ENCODE measurements at places on chromosomes 11 and 22.

DNA sequence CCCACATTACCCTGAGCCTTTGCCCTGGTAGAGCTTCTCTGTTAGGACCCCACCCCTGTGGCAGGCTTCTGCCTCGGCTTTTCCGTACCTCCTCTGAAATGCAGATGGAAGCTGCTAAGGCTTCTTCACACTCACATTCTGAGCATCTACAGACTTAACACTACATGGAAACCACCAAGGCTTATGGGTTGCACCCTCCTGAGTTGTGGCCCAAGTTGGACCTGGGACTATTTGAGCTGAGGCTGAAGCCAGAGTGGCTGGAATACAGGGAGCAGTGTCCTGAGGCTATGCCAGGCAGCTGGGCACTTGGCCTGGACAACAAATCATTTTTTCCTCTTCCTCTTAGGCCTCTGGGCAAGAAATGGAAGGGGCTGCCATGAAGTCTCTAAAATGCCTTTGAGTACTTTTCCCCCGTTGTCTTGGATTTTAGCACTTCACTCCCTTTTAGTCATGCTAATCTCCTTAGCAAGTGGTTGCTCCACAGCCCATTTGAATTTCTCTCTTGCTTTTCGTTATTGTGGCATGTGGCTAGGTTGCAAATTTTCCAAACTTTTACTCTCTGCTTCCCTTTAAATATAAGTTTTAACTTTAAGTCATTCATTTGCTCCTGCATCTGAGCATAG is 114.8 kb upstream of the FIBIN start:
- no peak for DNase-seq

- DNase-seq = no peak
Observed at GRCh38 chr22:35134637-35135036, 68.7 kb downstream of the ISX start.

GRCh38 chr11:17185938-17186337 is 21.8 kb downstream of the PIK3C2A start:
- DNase-seq = no peak

DNA sequence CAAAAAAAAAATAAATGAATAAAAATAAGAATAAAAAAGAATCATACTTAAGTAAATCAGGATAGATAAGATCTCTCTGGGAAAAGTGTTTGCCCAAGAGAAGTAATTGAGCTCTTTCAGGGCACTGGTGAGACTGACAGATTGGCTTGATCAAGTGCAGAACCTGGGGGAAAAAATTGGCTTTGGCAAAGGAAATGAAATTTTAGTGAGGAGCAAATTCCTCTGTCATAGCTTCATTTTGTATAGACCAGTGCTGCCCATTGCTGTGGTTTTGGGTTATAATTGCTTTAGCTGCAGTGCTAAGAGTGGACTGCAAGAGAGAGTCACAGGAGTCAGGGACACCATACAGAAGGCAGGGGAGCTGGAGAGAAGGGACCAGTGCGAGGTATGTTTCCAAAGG is 35.7 kb downstream of the SFI1 start:
- no peak for DNase-seq

DNA sequence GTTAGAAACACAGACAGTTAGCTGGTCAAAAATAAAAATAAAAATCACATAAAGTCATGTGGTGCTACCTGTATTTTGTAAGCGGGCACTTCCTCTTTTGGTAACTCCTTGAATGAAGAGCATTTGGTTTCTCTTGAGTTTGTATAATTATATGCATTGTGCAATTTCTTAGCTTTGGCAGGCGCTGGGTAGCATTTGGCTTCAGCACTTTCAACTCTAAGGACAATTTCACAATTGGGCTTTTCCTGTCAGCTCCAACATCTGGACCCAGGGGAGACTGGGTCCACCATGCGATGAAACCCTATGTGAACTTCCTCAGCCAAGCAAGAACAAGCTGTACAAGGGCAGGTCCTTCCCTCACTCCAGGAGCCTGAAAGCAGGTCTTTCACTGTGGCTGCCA is 169.1 kb downstream of the RRAS2 start:
- DNase-seq = no peak

DNA sequence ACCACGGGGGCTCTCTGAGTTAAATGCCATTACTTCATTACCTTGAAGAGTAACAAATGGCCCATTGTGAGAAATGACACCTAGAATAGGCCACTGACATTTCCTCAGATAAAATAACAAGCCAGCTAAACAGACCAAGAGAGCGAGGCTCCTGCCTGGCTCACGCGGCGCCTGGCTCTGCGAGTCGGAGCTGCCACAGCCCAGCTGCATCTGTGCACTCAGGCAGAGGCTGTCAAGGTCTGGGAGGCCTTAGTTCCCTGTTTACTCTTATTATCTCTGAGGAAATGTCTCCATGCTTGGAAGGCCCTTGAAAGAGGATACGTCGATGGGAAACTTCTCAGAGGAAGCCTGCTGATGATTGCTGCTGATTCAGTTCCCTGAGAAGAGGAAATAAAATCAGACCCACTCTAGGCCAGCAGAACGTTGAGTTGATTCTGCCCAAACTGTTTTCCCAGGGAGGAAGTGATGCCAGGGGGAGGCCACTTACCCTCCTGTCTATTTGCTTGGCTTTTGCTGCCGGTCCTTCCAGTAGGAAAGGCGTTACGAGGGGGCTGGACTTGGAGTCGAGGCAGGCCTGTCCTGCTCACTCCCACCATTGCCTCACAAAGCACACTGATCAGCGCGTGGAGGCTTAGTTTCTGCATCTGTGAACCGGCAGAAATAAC is 208.8 kb downstream of the TBC1D22A start:
- DNase-seq = no peak

DNA sequence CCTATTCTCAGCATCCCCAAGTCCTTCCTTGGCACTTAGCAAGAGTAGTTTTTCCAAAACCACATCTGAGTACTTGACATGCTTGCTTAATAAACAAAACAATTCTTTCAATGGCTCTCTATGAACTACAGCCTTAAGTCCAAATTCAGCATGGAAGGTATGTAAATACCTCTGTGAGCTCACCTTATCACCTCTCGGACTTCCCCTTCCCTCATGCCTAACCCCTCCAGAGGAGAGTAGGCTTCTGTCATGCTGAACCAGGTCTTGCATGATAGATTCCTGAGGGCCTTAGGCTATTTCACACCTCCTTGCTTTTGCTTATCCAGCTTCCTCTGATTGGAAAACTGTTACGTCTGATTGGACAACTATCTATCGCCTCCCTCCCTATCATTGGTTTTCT is 312.9 kb upstream of the CCDC90B start:
- DNase-seq = no peak

GRCh38 chr22:34038801-34039555 is 118.7 kb upstream of the LARGE1 start:
- no peak for DNase-seq

DNA sequence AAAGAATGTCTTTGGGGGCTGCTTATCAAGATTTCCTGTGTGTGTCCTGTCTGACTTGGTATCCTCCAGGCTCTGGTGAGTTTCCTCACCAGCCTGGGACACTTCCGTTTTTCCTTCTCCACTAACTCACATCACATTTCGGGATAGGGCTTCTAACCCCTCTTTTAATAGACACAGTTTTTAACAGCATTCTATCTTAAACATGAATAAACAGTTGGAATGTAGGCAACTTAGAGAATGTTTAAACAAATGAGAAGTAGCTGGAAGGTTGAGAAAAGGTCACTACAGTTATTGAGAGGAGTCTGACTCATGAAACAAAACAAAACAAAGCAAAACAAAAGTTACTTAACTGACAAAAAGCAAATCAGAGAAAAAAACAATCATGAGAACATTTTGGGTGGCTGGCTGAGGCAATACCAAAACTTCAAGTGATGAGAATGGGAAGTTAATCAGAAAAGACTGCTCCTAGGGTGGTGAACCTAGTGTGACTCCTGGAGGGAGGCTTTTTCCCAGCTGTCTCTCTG is 64.7 kb upstream of the CTSC start:
- no peak for DNase-seq

- no peak for DNase-seq
Observed at GRCh38 chr11:126176853-126177470, 34.5 kb downstream of the RPUSD4 start.

DNA sequence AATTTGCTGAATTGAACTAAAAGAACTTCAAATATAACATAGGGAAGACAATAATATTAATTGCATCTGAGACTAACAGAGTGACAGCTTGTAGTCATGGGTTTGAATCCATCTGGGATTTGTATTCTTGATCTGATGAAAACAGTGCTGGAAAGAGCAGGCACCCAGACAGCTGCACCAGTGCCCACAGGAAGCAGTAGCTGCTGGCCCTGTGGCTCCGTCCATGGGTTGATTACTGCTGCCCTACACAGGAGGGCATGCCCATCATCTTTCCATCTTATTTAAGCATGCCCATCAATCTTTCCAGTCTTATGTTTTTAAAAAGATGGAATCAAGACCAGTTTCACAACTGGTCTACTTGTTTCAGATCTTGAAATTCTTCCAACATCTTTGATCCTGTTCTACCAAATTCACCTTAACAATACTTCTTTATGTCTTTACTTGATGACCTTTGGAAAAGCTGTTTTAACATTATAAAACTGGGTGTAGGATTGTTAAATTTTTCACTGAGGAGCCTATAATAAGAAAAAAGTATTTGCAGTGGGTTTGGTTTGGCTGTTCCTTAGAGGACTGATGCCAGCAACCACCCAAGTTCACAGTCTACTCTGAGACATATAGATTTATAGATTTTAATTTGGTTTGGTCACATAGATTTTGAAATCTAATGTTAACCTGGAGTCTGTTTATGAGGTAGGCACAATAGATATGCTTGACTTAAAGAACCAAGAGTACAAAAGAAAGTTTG is 761 bp upstream of the NXPE4 start:
- no peak for DNase-seq

GRCh38 chr22:19121631-19122142 is 525 bp downstream of the DGCR2 start:
- peak; percentile 18 for DNase-seq

GRCh38 chr11:94218372-94218771 is 86.0 kb upstream of the IZUMO1R start:
- DNase-seq = no peak

DNA sequence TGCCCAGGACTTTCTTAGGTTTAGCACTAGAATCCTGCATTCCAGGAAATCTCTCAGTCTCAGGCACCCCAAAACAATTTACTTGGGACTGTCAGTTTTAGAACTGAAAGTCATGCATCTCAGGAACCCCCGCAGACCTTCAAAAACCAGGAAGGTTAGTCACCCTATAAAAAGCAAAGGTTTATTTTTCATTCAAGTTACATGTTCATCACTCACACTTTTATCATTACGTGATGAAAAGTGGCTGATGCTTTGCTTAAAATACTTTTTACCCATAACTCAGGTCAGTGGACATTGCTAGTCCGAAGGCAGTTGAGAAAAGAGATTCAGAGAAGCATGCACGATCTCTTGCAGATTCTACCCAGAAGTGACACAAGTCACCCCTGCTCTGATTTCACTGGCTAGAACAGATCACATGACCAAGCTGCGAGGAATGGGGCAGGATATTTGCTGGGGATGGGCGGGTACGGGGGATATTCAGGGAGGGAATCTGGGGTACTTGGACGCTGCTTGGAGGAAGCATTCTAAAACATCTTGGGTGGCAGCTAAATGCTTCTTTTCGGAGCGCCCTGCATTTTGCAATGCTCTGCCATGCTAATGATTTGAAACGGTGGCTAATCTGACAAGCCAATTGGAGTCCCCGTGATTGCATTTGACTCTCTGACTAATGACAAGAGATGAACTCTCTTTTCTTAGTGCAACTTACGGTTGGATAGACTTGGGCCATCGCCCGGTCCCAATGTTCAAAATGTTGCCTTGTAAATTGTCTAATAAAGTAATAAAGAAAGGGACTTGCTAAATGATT is 110.2 kb downstream of the MIAT start:
- no peak for DNase-seq

DNA sequence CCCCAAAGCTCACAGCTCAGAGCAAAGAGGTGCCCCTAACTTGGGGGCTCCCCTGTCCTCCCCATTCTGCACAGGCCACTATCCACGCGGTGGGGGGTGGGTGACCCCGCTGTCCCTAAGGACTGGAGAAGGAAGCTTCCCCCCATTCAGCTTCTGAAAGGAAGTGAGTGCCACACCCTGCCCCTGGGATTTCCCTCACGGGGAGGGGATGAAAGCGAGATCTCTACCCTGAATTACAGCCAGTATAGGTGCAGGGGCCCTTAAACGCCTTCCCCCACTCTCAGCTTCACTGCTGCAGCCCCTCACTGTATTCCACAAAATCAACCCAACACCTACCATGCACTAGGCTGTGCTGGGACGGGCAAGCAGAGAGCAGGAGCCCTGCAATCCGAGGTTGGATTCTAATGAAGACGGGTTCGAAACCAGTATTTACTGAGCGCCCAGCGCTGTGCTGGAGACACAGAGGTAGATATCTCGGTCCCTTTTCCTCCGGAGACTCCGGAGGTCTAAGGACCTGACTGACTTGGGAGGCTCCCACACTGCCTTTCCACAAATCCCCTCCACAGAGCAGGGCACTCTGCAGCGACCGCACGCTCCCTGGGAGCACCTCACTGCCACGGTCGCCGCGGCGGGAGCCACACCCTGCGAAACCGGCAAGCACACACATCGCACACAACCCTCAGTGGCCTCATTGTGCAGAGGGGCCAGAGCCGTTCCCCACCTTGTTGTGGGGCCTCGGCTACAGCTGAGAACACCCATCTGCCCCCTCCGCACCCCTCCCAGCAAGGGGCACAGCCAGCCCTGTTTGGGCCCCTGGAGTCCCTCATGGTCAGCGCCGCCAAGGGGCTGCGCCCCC is 1.8 kb downstream of the AHNAK start:
- DNase-seq = peak; percentile 21

DNA sequence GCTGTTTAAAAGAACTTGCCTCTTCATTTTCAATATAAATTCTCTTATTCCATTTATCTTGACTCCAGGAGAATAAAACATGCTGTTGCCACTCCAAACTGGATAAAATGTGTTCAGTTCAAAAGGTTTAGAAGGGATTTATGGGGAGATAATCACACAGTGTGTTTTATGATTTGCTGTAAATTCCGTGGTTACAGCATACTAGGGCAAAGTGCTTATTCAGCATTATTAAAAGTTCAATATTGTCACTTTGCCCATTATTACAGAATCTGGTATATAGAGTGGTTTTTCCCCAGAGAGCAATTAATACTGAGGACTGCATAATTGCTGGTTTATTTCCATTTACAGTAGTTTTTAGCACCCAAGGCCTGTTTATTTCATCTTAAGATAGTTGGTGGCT is 780.9 kb upstream of the RAG2 start:
- no peak for DNase-seq

GRCh38 chr11:1348146-1348795 is 38.8 kb upstream of the TOLLIP start:
- DNase-seq = no peak
